ENCODE measurements at places on chromosomes 5 and 9.

- ATAC-seq, result no peak
Measured at GRCh38 chr5:43073597-43074546, 33.8 kb upstream of the ANXA2R start.

GRCh38 chr5:72314571-72315172 lies 5.4 kb downstream of the MRPS27 start:
- ATAC-seq, result no peak

DNA sequence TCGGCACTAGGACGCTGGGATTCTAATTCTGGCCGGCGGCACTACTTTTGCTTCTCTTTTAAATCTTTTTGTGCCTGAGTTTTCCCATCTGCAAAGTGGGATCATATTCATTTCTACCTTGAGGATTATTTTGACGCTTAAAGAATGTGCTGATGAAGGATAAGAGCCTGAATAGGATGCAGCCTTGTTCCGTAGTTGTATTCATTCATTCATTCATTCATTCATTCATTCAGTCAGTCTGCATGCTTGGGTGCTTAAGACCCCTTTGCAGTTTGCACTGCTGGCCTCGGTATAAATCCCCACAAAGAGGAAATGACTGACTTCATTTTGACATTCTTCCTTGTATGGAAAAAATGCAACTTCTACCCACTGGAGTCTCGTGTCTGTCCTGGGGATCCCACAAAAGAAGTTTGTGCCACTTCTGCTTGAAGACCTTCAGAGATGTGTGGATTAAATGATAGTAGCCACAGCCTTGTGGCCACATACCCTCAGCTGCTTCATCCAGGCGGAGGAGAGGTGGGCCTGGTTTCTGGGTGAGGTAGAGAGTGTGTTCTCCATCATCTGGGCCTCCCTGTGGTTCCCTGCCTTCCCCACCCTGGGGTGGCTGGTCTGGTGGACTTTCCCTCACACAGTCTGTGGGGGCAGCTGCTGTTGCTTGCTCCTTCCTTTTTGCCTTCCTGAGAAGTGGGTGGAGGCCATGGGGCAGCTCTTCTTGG lies 62.6 kb downstream of the PPARGC1B start:
- no peak for ATAC-seq

- no peak for ATAC-seq
Measured at GRCh38 chr5:177996660-177997318, 747 bp upstream of the PROP1 start.

DNA sequence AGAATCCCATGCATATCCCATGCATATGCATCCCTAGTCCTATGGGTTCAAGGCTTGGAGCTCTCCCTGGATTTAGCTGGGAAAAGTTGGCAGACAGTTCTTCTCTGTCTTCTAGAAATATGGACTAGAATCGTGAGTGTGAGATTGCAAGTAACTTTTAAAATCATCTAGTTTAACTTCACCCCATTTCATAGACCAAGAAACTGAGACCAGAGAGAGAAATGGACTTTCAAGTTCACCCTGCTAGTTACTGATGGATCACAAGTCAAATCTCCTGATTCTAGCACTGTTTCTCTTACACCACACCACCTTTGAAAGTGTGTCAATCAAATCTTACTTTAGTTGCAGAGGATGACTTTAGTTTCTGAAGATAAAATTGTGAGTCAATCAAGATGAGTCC lies 13.4 kb downstream of the TGFBI start:
- ATAC-seq, result no peak

DNA sequence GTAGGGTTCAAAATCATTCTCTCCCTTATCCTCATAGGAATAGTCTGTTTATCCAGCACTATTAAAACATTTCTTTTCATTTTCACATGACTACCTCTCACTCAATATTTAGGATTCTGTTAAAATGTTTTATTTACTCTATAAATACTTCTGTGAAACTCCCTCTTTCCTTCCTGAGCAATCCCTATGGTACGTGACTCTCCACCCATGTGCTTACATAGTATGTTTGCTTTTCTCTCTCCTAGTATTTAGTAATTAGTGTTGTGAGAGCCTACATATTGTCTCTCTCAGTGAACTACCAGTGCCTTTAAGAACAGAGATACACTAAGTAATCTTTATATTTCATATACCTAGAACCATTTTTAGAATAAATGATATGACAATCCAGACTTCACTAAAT lies 46.0 kb downstream of the PTPRD start:
- no peak for ATAC-seq

DNA sequence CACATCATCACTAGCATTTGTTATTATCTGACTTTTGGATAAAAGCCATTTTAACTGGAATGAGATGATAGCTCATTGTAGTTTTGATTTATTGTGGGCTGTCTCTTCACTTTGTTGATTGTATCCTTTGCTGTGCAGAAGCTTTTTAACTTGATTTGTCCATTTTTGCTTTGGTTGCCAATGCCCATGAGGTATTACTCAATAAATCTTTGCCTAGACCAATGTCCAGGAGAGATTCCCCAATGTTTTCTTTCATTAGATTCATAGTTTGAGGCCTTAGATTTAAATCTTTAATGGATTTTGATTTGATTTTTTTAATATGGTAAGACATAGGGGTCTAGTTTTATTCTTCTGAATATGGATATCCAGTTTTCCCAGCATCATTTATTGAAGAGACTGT lies 28.8 kb upstream of the SMARCA2 start:
- ATAC-seq, result no peak

DNA sequence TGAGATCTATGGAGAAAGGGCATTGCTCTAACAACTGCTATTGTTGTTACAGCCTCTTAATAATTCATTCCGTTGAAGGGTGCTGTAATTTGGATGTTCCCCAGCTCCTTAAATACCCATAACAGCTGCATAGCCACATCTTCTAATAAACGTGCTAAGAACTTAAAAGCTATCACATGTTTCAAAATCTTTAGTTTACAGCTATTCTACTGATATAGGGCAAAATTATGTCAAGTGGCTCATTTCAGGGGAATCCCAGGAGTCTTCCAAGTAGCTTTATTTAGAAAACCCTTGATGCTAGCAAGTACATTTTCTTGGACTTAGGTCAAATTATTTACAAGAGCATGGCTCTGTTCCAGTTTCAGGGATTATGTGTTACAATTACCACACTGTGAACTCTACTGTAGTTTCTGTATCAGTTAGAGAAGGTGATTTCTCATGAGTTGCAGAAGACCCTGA lies 990.4 kb upstream of the ACO1 start:
- no peak for ATAC-seq

DNA sequence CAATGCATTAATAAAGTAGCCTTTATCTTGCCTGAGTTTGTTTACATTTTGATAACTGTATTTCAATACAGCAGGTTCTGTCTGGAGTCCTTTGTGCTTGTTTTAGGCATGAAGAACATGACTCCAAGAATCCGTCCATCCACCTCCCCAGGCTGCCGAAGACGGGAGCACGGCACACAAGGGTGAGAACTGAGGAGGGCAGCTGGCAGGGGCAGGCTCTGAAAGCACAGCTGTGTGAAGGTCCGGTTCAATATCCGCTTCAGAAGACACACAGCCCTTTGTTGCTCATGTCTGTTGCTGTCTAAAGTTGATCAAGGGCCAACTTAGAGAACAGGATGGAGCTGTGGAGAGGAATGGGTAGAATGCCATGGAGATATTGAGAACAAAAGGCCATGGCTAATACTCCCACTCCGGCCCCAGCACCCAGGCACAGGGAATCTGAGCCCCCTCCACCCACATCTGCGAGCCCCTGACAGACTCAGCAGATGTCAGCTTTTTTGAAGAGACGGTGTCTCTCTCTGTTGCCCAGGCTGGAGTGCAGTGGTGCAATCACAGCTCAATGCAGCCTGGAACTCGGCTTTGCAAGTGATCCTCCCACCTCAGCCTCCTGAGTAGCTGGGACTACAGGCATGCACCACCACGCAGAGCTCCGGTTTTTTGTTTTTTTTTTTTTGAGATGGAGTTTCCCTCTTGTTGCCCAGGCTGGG lies 58.5 kb upstream of the GNE start:
- no peak for ATAC-seq

GRCh38 chr5:176441921-176442323 lies 6.3 kb upstream of the FAF2 start:
- ATAC-seq, result no peak

DNA sequence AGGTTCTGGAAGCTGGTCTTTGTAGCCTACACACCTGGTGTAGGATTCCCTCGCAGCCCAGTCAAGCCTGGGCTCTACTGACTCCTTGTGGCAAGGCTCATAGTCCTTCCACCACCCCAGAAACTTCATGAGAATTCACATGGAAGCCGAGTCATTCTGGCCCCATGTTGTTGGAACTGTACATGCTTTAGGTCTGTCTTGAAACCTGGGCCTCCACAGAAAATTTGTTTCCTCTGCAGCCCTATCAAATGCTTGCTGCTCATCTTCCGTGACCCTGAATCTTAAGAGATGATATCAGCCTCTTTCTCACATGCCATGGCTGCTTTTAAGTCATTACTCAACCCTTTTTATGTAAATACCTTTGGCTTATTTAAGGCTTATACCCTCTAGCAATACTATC lies 113.4 kb upstream of the GRHPR start:
- peak; percentile 63 for ATAC-seq

GRCh38 chr9:86783884-86784283 lies 163.4 kb downstream of the GAS1 start:
- ATAC-seq, result no peak

- peak; percentile 28 for ATAC-seq
Measured at GRCh38 chr9:31236344-31236743, 1148.1 kb upstream of the ACO1 start.

DNA sequence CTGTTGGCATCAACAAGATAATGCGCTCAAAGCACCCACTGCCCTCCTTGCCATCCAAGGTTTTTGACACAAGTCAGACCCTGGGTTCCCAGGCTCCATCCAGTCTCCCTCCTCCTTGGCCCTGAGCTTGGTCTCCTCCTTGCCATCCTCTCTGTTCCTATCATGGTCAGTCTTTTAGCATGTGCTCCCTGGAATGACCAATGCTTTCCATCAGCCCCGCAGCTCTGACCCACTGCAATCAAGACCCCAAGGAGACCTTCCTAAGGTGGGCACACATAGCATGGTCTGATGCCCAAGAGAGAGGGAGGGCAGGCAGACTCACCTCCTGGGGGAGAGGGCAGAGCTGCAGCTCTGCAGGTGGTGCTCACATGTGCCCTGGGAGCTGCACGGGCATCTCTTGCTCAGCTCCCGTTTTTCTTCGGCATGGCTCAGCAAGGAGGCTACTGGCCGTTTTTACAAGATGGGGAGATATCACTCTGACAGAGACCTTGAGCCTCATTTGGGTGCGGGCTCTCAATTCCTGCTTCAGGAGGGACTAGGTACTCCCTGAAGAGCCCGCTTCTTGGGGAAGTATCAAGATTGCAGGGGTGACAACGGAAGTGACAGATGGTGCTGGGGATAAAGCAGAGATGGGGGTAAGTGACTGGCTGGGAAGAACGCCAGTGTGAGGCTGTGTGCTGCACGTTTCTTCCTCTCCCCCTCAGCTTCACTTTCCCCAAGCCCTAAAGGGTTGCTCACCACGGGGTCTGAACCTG lies 3.3 kb downstream of the SEPTIN8 start:
- ATAC-seq, result no peak

DNA sequence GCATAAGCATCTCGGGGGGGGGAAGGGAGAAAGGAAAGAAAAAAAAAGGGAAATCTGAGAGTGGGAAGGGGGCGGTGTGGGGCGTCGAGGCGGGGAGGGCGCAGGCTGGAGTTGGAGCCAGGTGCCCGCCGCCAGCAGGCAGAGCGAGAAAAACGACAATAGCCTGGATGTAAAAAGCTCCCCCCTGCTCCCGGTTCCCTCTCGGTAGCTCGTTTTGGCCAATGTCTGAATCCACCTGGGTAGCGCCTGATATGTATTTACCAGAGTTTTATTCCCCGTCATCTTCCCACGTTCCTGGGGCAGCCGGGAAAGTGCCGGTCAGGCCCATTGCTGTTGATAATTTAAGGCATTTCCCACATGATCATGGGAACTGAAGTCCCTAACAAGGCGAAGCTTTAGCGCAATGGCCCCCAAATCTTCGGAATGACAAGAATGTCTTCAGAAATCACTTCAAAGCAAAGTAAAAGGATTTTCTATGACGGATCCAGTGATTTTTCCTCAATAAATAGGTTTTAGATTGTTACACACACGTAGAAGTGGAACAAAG lies 3.0 kb upstream of the OTP start:
- ATAC-seq, result no peak

DNA sequence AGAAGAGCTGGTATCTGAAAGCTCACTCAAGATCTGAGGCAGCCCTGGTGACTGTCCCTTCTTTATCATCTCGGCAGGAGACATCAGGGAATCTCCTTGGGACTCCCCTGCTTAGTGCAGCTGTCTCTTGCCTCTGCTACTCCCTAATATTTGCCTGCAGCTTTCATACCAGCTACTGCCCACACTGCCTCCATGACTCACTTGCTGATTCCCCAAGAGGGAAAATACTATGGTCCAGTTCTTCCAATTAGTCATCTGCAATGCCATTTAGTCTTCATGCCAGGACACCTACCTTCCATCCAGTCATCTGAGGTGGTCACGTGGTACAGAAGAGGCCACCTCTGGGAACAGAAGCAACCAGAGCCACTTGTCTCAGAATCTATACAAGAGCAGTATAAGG lies 270.8 kb downstream of the NTRK2 start:
- peak; percentile 28 for ATAC-seq

DNA sequence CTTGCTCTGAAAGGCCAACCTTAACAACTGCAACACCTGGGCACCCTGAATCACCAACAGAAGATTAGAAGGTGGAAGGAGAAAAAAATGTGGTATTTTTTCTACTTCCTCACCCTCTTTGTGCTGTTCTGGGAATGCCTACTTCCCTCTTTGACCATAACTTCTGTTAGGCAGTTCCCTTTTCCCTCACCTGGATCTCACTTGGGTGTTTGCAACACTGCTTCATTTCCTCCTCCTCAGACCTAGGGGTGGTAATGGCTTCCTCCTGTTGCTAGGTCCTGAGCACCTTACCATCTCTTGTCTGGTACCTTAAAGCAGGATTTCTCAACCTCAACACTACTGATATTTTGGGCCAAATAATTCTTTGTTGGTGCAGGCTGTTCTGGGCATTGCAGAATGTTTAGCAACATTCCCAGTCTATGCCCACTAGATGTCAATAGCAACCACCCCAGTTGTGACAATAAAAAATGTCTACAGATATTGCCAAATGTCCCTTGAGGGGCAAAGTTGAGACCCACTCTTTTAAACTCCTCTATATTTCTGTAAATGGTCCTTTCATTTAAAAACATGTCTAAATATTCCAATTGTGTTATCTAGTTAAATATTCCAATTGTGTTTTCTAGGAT lies 300.0 kb upstream of the VLDLR start:
- ATAC-seq, result no peak

- no peak for ATAC-seq
Measured at GRCh38 chr5:176530393-176530982, 6.7 kb downstream of the RNF44 start.

GRCh38 chr9:37085233-37085632 lies 35.1 kb upstream of the ZCCHC7 start:
- no peak for ATAC-seq

- ATAC-seq, result no peak
Measured at GRCh38 chr5:15797116-15797515, 297.1 kb downstream of the FBXL7 start.

GRCh38 chr5:89117124-89117644 lies 234.2 kb upstream of the MEF2C start:
- no peak for ATAC-seq

DNA sequence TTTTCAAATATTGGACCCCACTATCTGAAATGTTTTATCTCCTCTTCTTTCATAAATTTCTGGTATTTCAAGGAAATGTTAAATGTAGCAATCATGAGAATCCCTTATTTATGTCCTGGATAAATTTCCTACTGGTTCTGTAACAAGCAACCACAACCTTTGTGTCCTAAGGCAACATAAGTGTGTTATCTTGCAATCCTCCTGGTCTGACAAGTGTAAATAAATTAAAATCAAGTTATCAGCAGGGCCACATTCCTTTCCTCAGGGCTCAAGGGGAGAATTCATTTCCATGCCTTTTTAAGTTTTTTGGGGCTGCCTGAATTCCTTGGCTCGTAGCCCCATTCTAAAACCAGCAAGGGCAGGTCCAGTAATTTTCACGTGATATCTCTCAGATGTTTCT lies 83.2 kb downstream of the CDH9 start:
- no peak for ATAC-seq

Data from activated CD4-positive, CD25-positive, alpha-beta regulatory T cell treated with anti-CD3 and anti-CD28 coated beads, Interleukin-2, amount 50 U/mL, for 24 hours (primary cell).